ENCODE measurements at places on chromosomes 5 and 9. TPM values are rescaled to one million over a fixed set of nuclear protein-coding genes. Genes with fewer than 3 reads are reported as not detected.

DNA sequence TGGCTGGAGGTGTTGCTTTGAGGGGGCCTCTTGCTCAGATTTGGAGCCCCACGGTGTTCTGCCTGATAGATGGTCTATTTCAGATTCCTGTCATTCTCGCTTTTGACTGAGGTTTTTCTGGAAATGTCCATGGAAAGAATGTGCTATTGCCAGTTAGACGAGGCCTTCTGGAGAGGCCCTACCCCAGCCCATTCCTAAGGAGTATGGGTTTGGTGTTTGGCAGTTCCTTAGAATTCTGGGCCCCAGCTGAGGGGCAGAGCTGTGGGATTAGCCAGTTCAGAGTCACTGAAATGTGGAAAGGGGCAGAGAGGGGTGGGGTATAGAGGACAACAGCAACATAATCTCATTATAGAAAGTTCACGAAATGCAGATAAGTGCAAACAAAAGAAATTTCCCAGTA lies 50.5 kb downstream of the GALNT10 start:
- DNase-seq = no peak

GRCh38 chr9:135885100-135885853 lies 22.1 kb downstream of the CAMSAP1 start:
- peak; percentile 56 for DNase-seq

GRCh38 chr9:6356904-6357303 lies 28.7 kb downstream of the TPD52L3 start:
- DNase-seq = peak; percentile 30

DNA sequence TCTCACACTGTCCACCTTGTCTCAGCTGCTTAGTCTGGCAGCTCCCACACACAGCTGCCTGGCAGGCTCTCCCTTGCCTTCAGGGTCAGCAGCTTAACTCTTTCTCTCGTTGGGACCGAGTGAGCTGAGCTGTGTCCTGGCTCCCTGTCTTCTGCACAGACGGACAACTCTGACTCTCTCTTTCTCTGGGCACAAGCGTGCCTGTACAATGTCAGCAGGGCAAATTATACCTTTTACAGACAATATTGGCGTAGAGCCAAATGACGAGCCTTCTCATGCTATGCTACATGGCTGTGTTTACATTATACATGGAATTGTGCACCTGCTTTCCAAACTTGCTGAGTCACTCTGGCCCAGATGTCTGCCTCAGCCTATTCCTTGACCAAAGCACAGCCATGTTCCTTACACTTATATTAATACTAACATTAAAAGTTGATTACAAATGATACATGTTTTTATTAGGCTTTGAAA lies 188.6 kb downstream of the CYLC2 start:
- no peak for DNase-seq

DNA sequence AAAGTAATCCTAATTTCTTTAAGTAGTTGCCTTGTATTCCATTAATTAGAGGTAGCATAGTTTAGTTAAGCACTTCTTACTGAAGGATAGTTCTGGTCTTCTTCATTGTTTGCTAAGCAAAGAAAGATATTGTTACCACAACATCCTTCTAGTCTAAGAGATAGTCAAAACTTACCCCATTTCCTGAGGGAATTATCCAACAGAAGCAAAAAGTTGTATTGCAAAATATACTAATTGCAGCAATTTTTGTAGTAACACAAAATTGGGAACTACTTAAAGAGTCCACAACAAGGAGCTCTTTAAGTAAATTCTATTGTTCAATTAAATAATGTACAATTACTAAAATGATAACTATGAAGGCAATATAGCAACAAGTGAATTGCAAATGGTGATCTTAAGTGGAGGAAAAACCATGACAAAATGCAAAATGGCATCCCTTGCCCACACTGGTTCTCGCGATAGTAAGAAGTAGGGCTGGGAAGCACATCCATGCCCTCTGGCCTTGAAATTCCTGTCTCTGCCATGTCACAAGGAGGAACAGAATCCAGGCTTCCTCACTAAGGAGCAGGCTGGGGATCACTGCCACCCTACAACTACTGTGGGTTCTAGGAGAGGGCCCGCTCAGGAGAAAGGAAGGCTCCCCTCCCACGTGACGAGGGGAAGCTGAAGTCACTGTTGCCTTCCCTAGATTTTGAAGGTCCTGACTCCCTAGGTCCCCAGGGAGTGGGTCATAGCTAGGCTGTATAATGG lies 23.3 kb upstream of the MEGF9 start:
- DNase-seq = no peak

NMUR2 gene
- not detected for total RNA-seq

SNCAIP gene
- 4.0 TPM for total RNA-seq
